ENCODE measurements at places on chromosomes 4 and X.

GRCh38 chr4:121071640-121072223, 603 bp downstream of the NDNF start:
- DNase-seq: no peak

DNA sequence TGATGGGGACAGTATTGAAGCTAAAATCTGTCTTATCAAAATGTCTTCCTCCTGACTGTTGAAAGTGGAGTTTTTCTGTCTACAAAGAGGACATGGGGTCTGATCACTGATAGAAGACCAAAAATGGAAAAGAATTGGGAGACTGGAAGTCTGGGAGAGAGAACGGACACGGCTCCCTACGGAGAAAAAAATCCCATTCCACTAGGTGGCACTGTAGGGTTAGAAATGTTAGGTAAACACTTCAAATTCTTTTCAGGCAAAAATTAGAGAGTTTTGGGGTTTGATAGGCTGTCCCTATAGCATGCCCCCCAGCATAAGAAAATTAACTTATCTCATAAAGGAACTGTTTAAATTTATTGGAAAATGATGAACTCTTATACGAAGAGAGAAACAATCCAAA, 200.5 kb downstream of the FAM133A start:
- DNase-seq: peak; percentile 21

- DNase-seq: no peak
Observed at GRCh38 chr4:123236606-123237005, 160.0 kb upstream of the SPRY1 start.

DNA sequence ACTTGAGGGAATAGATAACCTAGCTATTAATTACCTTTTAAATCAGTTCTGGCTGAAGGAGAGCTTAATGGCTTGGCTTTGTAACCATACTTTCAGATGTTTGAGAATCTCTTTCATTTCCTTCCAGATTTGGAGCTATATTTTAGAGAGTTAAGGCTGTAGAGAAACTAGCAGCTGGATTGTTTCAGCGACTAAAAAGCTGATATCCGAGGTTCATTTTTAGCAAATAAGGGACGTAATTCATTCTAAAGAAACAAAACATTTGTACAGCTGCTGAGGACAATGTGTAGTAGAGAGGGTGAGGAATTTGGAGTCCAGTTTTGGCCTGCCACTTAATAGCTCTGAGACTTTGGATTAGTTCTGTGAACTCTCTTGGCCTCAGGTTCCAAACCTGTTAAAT, 12.2 kb downstream of the OSTC start:
- no peak for DNase-seq

GRCh38 chr4:37066159-37066558, 178.4 kb upstream of the NWD2 start:
- DNase-seq: no peak

DNA sequence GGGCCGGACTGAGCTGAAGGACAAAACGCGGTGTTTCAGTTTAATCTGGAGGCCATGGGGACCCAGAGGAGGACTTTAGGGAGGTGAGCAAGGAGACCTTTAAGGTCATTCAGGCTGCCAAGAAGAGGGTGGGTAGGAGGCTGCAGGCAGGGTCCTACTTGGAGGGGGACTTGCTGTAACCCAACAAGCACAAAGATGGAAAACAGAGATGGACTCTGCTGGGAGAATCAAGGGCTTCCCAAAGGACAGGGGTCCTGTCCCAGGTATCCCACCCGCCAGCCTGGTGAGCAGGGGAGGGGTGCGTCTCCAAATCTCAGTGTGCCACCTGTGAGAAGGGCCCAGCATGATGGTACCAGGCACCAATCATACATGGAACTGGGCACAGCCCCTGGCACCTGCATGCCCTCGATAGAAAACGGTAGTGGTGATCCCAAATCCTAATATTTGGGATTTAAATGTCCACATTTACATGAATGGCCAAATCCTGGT, 3.9 kb upstream of the HAUS3 start:
- no peak for DNase-seq

GRCh38 chr4:18050448-18050847, 28.9 kb upstream of the LCORL start:
- no peak for DNase-seq

- no peak for DNase-seq
Observed at GRCh38 chrX:152149648-152150047, 11.3 kb upstream of the MAGEA10 start.

DNA sequence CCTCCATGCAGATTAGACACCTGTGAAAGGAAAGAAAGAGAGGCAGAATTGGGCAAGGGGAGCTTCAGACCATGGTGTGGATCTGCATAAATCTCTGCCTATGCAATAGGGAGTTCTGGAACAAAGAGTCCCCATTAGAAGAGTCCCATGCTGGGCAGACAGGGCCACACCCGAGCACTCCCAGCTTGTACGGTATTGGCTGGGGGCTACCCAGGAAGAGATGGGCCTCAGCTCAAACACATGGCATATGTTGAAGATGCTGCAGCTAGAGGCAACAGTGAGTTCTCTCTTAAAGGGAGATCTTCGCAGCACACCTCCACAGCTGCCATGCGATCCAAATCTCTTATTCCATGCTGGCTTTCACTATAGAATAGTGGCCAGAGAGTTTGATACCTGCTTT, 24.7 kb downstream of the CCNG2 start:
- no peak for DNase-seq

- no peak for DNase-seq
Observed at GRCh38 chr4:56931924-56932323, 24.2 kb downstream of the REST start.

GRCh38 chrX:20309806-20310205, 43.1 kb upstream of the RPS6KA3 start:
- DNase-seq: peak; percentile 11

DNA sequence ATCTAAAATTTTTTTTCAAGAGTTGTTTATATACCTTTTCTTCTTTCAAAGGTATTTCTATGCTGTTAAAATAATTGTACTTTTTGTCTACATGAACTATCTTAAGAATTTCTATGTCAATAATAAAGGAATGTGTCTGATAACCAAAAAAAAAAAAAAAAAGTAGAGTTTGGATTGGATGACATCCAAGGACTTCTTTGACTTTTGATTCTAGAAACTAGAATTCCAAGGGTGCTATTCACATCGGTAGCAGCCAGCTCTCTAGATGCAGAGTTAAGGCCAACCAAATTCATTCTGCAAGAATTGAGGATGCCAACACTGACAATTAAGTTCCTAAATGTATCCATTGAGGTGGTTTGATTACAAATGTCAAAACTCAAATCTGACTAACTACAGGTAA, 42.0 kb upstream of the PRKG2 start:
- no peak for DNase-seq

DNA sequence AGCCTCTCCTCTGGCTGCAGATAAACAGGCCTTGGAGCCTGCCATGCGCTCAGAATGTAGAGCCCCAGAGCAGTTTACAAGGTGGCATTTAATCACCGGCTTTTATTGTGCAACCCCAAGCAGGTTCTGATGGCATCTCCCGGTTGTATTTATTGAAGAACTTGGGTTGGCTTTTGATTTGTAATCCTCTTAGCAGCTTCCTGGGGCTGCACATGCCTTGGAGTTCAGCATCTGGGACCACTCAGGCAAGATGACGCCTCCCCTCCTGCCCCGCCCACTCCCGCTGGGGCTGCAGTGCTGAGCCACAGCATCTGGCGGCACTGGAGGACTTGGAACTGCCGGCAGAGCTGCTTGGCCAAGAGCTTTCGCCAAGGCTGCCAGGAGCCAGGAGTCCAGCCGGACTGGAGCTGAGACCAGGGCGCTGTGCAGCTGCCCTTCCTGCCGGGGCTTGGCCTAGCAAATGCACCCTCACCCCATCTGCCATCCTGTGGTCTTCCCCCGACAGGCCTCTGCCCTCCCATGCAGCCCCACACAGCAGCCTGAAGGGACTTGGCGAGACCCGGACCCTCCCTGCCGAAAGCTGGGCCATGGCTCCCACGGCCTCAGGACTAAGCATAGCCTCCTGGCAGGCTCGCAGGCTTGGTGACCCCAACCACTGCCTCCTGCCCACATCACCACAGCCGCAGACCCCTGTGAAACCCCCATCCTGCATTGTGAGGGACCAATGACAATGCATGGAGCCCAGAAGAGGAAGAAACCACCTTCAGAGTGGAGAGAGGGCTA, 5.4 kb downstream of the HTRA3 start:
- DNase-seq: peak; percentile 90

- DNase-seq: no peak
Observed at GRCh38 chr4:110034026-110034393, 121.3 kb downstream of the EGF start.

- DNase-seq: peak; percentile 16
Observed at GRCh38 chr4:138927072-138927471, 88.5 kb upstream of the NOCT start.

GRCh38 chr4:94475050-94475449, 23.3 kb downstream of the PDLIM5 start:
- DNase-seq: no peak

DNA sequence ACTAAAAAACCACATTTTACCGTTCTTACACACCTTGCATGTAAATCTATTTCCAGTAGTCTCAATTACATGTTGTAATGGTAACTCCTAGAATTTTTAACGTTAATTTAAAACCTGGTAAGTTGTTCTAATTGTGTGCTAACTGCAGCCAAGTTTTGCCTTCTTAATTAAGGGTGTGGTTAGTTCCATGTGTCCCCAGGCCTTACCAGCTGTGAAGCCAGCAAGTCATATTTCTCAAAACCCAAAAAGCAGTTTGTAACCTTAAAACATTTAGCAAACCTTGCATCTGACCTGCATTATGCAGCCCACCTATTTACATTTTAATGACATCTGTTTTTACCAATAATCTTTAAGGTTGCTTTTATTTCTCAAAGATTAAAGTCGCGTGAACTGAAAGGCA, 18.4 kb upstream of the FAM47E start:
- no peak for DNase-seq

DNA sequence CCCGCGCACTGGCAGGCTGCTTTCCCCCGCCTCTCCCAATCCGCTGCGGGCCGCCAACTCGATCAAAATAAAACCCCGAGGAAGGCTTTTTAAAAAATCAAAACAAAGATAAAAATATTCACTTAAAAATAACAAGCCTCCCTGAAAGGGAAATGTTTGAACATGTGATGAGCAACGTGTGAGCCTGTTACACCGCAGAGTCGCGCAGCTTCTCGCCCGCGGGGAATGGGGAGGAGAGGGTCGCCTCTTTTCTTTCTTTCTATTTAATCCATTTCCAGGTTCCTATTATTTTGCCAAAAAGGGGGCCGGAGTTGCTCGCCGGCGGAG, 326.0 kb upstream of the F9 start:
- DNase-seq: no peak

DNA sequence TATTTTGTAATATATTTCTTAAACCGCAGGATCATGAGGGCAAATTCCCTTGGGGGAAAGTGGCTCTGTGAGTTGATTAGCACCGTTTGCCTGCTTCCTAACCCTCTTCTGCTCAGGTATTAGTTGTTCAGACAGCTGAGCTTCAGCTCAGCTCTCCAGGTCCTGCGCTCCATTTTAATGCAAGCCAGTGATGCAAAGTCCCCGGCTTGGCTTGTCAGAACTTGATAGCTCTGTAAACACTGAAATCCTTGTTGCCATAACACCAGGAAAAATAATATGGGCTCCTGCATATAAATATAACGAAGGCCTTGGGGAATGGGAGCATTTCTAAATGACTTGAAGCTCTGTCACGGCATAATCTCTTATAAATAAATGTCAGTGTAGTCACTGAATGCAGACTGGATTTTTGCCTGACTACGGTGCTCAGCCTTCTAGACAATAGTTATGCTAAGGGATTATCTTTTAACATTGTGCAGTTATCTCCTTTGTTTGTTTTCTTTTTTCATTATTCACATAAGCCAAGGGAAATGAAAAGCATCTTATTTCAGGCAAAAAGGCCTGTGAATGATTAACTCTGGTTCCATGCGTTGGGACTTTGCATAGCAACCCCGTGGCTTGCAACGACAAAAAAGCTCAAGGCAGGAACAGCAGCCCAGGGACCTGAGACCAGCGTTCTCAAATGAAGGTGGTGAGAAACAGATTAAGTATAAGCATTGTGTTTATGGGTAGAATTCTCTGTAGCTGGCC, 253.2 kb downstream of the SPRY1 start:
- peak; percentile 79 for DNase-seq

DNA sequence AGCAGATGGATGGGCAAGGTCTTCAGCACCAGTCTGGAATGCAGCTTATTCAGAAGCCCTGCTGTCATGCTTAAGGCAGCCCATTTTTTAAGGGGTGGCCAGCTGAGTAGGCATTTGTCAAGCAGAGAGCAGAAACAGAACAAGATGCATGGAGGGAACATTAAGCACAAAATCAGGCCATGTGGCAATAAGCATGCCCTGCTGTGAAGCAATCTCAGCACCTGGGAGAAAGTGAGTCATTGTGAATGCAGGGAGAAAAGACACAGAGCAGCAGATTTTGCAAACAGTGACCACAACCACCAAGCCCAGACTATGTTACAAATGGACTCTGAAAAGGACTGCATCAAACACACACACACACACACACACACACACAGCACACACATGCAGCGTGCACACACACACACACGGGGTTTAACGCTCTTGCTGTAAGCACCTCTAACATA, 94.1 kb upstream of the GALNT7 start:
- peak; percentile 99 for DNase-seq

DNA sequence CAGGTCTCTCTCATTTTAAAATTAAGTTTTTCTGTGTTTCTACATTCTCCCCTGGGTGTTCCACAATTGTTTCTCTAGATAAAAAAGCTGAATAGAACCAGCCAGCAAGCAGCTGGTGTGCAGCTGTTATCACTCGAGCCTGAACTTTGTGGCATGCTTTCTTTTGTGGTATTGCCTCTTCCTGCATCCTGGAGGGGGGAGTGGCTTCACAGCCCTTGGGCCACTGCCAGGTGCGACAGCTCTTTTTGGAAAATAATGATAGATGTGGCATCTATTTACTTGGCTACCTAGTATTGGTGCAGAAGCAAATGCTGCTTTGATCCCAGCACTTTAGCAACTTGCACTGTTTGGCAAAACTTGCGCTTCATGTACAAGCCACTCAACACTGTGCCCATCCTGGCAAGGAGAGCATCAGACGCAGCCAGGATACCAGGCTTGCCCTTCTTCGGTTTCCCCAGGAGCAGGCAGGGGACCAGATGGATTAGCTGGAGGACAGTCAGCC, 69.4 kb downstream of the HMGB2 start:
- DNase-seq: peak; percentile 40

- DNase-seq: no peak
Observed at GRCh38 chrX:112008724-112009123, 73.9 kb downstream of the TRPC5 start.

GRCh38 chr4:40401631-40402030, 66.5 kb downstream of the CHRNA9 start:
- DNase-seq: no peak

DNA sequence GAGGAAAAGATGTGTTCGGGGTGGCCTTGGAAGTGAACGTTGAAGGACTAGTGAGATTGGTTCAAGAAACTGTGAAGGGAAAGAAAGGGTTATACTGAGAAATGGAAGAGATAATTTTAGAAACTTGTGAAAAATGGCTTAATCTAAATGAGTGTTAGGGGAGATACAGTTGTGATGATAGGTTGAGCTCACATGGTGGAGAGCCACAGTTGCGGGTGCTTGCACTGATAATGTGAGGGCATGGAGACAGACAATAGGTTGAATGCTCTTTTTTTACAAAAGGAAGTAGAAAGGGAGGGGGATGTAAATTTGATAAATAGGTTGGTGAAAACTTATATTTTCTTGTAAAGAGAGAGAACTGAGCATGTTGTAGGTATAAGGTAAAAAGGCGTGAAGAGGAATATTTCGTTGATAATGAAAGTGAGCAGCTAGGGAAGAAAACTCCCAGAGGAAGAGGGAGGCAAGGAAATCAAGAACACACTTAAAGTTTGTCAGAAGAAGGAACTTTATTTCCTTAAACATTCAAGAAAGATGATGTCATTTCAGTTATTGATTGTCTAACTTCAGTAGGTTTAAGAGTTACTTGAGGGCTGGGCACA, 8.2 kb downstream of the AREG start:
- no peak for DNase-seq

- no peak for DNase-seq
Observed at GRCh38 chrX:150625097-150625496, 56.7 kb downstream of the MTM1 start.

All from amniotic epithelial cell (primary cell).